ENCODE measurements at places on chromosomes 13 and 19. TPM values are rescaled to one million over a fixed set of nuclear protein-coding genes. Genes with fewer than 3 reads are reported as not detected.
A peak's percentile ranks its signal among the peaks of the same experiment; 100 is the strongest.

Gene KBTBD6
- total RNA-seq = 11.5 TPM

- no peak for DNase-seq
Observed at GRCh38 chr19:36605877-36606478, 865 bp downstream of the ZNF382 start.

DNA sequence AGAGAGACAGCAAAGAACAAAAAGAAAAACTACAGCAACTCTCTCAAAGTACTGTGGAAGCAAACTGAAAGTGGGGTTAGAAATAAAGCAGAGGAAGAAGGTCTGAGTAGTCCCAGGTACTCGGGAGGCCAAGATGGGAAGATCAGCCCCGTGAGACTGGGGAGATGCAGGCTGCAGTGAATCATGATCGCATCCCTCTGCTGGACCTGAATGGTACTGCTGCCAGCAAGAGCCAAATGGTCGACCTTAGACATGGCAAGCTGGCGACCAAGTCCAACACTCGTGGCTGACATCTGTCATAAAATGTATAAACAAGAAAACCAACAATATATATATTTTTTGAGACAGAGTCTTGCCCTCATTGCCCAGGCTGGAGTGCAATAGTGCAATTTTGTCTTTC lies 33.7 kb upstream of the ZNF724 start:
- peak; percentile 55 for DNase-seq

GRCh38 chr19:52336791-52337381 lies 843 bp downstream of the ZNF610 start:
- peak; percentile 26 for DNase-seq

DNA sequence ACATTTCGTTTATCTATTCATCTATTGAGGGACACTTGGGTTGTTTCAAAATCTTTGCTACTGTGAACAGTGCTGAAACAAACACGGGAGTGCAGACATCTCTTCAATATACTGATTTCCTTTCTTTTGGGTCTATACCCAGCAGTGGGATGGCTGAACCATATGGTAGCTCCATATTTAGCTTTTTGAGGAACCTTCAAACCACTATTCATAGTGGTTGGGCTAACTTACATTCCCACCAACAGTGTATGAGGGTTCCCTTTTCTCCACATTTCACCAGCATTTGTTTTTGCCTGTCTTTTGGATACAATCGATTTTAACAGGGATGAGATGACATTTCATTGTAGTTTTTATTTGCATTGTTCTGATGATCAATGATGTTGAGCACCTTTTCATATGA lies 798.2 kb downstream of the UQCRFS1 start:
- no peak for DNase-seq

Gene KLK14
- total RNA-seq = not detected

Gene OR4F17
- total RNA-seq = not detected

DNA sequence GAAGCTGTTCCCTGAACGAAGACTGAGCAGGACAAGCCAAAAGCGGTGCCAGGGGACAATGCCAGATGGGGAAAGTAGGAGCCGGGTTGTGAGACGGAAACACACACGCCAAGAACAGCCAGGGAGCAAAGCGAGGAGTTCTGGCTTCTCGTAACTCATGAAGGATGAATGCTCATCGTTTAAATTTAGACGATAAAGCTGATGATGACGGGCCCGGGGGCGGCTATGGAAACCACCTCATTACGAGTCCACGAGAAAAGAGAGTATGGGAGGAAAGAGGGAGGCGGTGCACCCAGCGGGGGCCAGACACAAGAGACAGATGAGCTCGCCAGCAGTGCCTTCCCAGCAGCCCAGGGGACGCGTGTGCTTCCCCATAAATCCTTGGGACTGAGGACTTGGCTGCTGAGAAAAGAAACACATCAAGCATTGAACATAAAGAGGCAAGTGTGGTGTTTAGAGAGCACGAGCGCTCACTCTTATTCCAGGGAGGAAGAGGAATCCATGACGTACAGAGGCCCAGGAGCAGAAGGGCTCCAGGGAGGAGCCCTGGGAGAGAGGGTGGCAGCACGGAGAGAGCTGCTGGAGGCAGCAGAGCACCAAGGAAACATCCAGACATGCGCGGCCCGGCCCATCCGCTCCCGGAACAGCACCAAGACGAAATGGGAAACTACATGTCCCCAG lies 70.7 kb downstream of the EPS15L1 start:
- DNase-seq = no peak

Gene PRODH2
- not detected for total RNA-seq

Gene LILRB4
- total RNA-seq = not detected

DNA sequence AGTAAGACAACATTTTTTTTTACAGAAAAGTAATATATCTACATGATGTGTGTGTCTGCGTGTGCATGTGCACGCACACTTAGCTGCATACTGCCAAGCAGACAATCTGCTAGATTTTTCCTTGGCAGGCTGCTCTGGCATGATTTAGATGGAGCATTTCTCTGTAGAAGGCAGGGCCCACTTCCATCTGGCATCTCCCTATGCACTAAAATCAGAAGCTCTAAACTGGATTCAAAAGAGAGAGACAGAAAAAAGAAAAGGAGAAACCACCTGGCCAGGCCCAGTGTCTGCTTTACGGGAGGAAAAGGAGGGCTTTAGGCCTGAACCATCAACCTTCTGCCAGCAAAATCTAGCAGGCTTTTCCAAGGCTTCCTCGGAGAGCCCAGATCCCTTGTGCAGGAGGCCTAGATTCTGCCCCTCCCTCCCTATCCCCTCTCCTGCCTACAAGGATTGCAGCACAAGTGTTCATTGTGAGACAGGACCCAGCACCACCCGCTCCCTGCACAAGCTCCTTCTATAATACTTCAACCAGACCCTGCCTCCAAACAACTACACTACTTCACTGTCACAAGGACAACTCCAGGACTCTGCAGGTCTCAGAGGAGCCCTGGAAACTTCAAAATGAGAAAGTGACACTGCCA lies 99.3 kb downstream of the DOCK9 start:
- no peak for DNase-seq

DNA sequence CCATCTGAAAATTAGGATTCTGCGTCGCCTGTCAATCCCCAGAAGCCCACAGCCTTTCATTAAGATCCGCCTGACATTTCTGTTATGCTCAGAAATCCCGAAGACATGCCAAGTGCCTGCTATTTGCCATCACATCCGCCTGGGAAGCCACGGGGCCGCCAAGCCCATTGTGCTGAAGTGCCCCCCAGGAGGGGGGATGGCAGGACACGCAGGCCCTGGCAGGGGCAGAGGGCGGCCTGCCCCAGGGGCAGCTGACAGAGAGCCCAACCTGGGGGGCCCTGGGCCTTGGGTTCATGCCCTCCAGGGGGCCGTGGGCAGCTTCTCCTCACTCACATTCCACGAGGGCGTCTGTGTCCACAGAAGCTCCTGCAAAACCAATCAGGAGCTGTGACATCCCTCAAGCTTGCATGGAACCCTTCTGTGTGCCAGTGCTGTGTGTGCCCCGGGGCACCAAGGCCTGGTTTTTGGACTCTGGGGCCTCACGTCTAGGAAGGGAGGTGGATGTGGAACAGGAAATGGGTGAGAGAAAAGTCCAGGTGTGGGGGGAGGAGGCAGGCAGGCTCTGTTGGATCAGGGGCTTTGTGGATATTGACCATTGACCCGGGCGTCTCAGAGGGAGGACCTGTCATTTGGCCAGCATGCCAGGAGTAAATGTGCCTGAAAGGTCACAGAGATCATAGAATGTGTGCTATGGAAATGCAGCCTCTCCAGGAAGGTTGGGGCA lies 122.9 kb downstream of the URI1 start:
- DNase-seq = no peak

DNA sequence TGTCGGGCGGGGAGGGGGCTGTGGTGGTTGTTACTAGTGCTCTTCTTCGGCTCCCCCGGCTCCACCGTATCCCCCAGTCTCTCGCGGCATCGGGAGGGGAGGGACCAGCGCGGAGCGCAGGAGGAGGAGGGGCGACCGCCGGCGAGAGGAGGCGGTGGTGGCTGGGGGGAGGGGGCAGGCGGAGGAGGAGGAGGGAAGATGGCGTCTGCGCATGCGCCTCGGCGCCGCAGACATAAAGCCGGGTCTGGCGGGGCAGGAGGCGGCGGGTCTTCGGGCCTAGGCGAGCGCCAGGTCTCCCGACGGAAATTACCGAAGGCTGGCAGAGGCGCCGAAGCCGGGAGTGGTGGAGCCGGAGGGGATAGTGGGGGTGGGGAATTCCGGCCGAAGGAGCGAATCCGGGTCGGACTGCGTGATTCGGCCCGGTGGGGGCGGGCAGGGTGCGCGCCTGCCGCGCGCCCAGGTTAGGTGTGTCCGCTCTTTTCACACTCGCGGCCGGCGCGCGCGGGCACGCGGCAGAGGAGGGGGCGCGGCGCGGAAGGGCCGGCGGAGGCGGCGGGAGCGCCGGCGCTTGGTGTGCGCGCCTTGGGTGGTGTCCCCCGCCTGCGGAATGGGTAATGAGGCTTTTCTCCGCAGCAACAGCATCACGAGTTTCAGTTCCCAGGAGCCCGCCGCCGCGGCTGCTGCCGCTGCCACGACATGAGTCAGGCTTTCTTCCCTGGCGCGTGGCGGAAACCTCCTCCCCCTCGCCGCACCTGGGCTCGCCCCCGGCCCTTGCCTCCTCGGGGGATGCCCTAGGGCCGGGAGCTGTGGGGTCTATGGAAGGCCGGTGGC lies 1.3 kb upstream of the TSC22D1 start:
- DNase-seq = peak; percentile 100

DNA sequence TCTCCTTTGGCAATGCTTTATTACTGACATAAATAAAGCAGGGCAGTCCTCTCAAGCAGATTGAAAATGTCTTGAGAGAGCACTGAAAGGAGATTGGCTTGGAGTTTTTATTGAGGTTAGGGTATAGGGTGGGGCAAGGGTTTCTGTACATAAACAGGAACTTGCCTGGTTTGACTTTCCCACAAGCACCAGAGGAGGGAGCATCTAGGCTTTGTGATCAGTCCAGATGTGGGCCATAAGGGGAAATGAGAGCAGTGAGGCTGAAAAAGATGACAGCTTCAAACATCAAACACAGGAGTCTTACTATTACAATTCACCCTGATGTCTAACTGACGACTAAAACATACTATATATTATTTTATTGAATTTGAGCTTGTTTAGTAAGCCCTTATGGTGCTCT lies 260.9 kb downstream of the MTUS2 start:
- no peak for DNase-seq

Gene ASPDH
- total RNA-seq = not detected

DNA sequence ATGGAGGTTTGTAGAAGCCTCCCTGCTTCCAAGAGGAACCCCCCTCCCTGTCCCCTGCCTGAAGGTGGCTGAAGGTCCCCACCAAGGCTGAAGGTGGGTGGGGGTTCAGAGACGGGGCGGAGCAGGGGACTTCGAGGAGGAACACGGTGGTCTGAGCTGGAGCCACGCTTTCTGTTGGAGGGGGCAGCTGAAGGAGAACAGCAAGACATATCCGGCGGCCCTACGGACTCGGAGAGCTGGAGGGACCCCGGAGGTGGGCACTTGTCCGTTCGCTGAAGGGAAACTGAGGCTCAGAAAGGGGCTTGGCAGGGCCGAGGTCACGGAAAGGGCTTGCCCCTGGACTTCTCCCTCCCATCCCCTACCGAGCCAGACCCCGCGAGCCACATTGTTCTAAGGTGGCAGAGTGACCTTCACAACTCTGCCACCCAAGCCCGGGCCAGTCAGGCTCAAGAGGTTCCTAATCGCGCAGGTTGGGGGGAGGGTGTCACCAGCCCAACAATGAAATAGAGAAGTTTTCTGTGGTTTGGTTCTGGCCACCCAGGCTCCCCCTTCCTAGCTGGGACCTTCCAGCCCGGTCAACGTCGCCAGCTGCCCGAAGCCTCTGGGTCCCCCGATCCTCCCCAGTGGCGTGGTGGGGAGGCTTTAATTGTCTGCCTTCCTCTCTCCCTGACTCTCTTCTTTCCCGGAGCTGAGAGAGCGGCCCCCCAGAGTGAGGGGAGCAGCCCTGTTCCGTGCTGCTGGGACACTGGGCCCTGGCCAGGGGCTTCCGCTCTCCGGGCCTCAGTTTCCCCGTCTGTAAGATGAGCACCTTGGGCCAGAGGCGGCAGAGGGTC lies 15.5 kb upstream of the KCNN1 start:
- DNase-seq = peak; percentile 43

DNA sequence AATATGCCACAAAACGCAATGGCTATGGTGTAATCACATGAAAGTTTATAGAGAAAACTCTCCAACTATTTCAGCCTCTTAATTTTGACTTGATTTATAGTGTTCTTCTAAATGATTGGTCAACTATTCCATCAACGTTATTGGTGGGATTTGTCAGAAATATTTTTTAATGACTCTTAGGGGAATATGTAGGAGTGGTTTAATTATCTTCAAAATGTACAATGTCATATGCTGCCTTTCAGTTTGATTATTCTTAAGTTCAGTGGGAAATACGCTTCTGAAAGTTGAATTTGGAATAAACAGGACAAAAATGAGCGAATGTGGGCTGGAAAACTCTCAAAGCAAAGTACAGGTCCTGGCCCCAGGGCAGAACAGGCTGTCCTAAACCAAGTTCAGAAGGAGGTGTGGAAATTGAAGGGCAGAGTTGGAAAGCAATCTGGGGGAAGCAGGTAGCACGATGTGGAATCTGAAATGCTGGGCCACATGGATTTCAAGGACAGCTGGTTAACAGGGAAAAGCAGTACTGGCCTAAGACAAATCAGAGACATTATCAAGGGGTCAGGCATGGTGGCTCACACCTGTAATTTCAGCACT lies 60.8 kb upstream of the MYCBP2 start:
- no peak for DNase-seq

GRCh38 chr19:18029617-18030338 lies 21.8 kb downstream of the ARRDC2 start:
- no peak for DNase-seq

Gene RNF113B
- not detected for total RNA-seq

Gene ARHGEF7
- total RNA-seq = 58.9 TPM

DNA sequence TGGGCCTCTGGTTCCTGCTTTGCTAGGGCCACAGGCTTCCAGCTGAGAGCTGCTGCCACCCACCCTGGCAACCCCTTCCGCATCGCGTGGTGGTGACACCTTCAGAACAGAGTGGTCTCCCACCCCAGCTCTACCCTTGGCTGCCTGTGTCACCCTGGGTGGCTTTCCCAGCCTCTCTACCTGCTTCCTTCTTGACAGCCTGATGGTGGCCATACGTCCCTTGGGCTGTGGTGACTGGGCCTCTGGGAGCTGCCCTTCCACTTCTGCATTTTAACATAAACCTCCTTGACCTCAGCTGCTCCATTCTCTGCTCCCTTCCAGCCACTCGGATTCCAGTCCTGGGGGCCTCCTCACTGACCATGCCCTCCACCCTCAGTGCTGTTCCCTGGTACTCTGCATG lies 17.0 kb downstream of the PAK4 start:
- DNase-seq = no peak

Gene C13orf42
- 0.96 TPM for total RNA-seq

DNA sequence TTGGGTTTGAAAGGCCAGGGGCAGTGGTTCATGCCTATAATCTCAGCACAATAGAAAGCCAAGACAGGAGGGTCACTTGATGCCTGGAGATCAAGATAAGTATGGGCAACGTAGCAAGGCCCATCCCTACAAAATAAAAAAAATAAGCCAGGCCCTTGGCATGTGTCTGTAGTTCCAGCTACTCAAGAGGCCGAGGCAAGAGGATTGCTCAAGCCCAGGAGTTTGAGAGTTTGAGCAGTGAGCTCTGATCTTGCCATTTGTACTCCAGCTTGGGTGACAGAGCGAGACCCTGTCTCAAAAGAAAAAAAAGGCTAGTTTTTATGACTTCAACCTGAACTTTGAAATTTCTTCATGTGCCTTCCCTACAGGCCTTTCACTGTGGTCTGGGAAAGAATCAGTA lies 5.2 kb upstream of the ZNF480 start:
- DNase-seq = no peak

Gene S1PR5
- total RNA-seq = 1.1 TPM

- DNase-seq = peak; percentile 68
Observed at GRCh38 chr13:34164582-34164981, 346.6 kb downstream of the RFC3 start.

Gene KLK13
- total RNA-seq = not detected

All from neural progenitor cell (in vitro differentiated cells).